ENCODE measurements at places on chromosomes 7 and 10.

GRCh38 chr10:118940386-118940785 lies 89.1 kb upstream of the NANOS1 start:
- DNase-seq, result peak; percentile 30

DNA sequence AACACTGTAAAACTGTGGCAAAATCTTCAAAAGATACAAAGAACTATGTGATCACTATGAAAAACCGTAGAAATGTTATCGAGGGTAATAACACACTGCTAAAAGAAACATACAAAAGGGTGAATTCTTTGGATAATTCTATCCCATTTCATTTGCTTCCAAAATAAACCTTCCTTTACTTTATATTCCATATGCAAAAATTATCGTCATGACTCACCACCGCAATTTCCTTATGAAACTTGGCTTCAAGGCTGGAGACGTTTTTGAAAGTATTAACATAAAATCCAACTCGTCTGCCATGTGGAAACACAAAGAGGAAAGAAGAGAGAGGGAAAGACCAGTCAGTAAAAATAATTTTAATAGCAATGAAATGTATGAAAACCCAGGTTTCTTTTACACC lies 165.2 kb downstream of the AMPH start:
- no peak for DNase-seq

DNA sequence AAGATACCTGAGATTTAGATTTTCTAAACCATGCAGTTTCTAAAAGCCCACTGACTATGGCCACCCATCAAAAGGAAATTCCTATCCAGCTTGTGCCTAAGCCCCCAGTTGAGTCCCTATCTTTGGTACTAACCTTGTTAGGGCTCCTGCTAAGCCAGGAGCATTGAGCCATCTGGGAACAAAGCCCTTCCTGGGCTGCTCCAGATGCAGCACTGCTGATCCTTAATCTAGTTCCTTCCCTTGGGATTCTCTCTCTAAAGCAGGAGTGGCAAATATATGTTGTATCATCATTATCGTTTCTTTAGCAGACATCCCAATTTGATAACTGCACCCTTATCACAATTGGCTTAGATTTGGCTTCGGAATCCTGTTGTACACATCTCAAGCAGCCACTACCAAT lies 24.7 kb upstream of the PDLIM1 start:
- DNase-seq, result no peak

- DNase-seq, result no peak
These were observed 19.3 kb upstream of the NUP205 start for GRCh38 chr7:135538376-135538775.

DNA sequence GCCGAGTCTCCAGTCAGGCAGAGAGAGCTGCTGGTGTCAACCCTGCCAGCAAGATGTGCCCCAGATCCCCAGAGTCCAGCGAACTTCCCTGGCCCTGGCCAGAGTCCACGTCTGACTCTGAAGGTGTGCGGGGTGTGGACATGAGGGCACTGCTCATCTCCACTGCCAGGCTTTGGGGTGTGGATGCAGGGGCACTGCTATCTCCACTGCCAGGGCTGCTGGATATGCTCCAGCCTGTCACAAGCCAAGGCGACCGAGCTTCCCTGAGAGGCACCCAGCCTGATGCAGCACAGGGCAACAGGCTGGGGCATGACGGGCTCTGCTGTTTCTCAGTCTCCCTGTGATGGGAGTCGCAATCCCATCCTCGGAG lies 596.8 kb downstream of the PTPRN2 start:
- no peak for DNase-seq

GRCh38 chr7:25575634-25576033 lies 347.3 kb upstream of the NPVF start:
- no peak for DNase-seq

Data from non-pigmented ciliary epithelial cell (primary cell).